ENCODE measurements at places on chromosomes 5 and 9.

DNA sequence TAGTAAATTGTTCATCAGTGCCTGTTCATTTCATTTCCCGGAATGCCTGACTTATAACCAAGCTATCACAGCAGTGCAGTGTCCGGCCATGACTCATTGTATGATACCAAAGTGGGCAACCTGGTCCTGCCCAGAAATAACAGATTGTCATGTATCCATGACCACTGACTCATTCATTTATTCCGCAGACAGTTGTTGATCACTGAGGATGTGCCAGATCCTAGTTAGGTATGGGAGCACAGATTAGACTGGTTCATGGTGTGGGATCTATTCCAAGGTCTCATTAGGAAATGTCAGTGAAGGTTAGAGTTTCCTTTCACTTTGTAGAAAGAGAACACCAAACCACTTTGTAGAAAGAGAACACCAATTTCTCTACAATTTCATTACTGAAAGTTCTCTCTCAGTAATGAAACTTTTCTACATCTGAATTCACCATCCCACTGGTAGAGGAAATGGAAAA, 8.7 kb downstream of the NREP start:
- no peak for DNase-seq

- DNase-seq: no peak
Observed at GRCh38 chr5:77117161-77117560, 30.1 kb upstream of the ZBED3 start.

GRCh38 chr5:72353046-72353445, 32.9 kb downstream of the PTCD2 start:
- DNase-seq: no peak

- DNase-seq: no peak
Observed at GRCh38 chr9:37550781-37551180, 25.4 kb downstream of the FBXO10 start.

GRCh38 chr5:177447611-177448243, 1.1 kb downstream of the PRR7 start:
- peak; percentile 76 for DNase-seq

- DNase-seq: no peak
Observed at GRCh38 chr5:175226506-175226905, 217.5 kb downstream of the DRD1 start.

DNA sequence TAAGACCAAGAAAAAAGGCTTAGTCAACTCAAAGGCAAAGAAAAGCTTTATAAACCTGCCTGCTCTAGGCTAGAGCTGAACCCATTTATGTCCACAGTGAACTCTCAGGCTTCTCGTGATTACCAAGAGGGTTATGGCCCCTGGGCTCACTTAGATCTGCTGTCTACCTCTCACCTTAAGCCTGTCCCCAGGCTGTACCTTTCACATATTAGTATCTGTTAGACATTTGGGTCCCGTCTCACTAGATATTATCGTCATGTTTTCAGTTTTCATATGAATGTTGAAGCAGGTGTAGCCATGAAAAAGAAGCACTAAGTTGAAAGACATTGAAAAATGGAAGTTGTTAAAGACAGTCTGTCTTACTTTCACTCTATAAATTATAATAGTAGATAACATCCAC, 75.2 kb upstream of the COX7C start:
- DNase-seq: no peak

DNA sequence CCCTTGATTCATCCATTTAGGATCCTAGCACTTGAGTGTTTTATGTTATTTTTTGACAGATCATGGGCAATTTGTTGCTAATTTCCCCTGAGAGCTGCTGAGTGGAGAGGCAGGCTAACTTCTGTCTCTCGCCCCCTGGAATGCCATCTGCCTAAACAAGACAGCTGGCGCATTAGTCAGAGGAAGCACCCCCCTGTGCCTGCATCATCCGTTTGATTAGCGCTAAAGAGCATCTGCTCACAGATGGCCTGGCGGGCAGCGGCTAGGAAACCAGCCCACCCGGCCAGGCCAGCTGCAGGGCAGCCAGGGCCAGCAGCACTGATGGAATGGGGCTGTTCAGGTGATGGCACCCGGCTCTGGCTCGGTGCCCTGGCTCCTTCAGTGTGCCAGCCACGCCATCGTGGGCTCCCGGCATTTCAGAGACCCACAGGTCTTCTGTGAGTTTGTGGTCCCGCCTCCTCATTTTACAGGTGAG, 22.9 kb upstream of the ASS1 start:
- DNase-seq: peak; percentile 21

GRCh38 chr5:60738461-60738860, 38.5 kb upstream of the DEPDC1B start:
- no peak for DNase-seq
